ENCODE measurements at places on chromosomes 3 and 15.

DNA sequence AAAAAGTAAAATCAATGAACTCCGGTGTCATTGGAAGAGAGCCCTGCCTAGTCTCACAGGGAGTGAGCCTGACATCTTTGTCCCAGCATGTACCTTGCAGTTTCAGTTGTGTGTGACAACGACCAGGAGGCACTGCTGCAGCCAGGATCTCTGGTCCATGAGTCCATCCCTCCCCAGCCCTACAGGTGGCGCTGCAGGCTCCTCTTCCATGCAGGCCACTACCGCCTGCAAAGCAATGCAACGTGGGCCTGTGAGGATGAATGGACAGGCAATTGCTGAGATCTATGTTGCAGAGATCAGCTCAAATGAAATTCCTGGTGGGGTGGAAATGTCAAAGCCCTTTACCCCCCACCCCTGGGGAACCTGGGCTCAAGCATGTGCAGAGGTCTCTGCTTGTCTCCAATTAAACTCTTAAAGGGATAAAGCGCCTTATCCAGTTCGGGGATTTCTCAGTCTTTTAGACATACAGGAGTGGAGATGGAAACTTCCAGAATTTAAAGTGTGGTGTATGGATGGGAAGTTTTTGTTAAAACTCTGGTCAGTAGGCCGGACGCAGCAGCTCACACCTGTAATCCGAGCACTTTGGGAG, 35.8 kb downstream of the TKT start:
- peak; percentile 79 for DNase-seq

- DNase-seq, result no peak
These were observed 215.0 kb upstream of the IGF1R start for GRCh38 chr15:98433346-98433745.

DNA sequence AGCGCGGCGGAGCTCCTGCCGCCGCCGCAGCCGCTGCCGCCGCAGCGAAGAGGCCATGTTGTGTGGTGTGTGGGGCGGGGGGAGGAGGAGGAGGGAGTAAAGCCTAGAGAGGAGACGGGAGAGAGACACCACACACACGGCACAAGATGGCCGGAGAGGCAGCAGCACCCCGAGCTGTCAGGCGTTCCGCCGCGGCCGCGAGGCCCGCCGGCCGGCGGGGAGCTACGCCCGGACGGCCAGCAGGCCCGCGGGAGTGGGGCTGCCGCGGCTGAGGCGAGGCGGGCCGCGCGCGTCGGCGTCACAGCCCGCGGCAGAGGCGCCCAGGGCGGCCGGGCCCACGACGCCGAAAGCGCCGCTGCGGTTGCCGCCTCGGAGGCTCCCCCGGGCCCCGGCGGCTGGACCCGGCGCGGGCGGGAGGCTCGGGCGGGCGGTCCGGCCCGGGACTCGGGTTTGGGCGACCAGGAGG, 17.4 kb upstream of the CHD2 start:
- DNase-seq, result no peak

GRCh38 chr3:70990185-70990584, 593.3 kb downstream of the FOXP1 start:
- no peak for DNase-seq

GRCh38 chr3:142615171-142615570, 19.0 kb downstream of the PLS1 start:
- DNase-seq, result no peak

DNA sequence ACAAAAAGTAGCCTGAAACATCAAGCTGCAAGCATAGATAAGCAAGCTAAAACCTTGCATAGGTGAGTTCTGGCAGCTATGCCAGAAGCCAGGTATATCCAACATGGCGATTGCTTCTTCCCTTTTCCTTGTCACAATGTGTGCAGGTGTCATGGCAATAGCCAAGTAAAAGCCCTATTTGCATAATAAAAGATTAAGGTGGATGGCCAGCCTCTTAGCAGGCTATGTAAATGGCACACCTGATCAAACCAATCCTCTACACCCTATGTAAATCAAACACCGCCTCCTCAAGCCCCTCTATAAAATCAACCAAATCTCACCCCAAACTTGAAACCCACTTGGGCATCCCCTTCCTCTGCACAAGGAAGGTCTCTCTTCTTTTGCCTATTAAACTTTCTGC, 366.8 kb downstream of the VGLL3 start:
- DNase-seq, result no peak

DNA sequence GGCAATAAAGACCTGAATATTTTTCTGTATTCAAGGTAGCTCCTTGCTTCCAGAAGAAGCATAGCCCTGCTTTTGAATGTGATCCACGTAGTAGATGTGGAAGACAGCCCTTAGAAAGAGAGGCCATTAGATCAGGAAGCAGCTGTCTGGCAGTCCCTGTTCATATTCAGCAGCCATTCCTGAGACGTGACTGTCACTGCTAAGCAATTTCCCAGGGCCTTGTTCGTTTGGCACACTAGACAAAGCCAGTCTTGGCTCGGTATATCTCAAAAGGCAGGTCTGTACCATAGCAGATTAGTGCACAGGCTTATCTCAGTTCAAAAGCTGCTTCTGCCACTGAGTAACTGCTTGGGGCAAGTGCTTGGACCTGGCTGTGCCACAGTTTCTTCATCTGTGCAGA, 287.8 kb upstream of the MCTP2 start:
- DNase-seq, result peak; percentile 36

DNA sequence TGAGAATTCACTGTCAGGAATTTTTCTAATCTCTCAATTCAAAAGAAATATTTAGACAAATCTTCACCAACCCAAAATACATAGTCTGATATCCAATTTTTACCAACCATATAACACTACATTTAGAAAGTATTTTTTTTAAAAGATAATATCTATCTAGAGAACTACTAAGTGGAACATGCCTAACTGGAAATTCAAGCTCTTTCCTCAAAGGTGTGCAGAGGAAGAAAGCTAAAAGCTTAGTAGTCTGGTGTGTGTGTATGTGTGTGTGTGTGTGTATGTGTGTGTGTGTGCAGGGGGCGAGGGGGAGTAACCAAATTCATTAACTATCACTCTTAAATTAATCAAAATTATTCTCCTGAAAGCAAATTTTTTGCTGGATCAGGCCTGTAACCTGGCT, 797.3 kb downstream of the NAALADL2 start:
- DNase-seq, result no peak

GRCh38 chr3:133466531-133467386, 66.9 kb downstream of the BFSP2 start:
- no peak for DNase-seq

DNA sequence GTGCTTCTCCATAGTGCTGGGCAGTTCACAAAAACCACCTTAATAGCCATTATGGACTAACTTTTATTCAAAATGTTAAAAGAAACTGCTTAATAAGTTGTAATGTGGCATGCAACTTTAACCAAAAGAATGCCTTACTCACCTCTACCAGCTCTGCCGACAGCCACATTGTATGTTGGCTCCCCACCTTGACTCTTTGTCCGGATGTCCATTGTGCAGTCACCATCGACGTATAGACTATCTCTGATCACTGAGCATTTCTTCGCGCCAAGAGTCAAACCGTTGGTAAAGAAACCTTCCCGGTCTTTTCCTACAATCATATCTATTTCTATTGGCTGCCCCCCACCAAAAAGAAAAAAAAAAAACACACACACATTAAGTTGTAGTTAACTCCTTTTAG, 2.5 kb downstream of the PFN2 start:
- no peak for DNase-seq

- DNase-seq, result peak; percentile 88
These were observed 8.1 kb upstream of the CSK start for GRCh38 chr15:74773731-74774252.

- DNase-seq, result no peak
These were observed 122.7 kb downstream of the B3GALNT1 start for GRCh38 chr3:160982491-160982890.

DNA sequence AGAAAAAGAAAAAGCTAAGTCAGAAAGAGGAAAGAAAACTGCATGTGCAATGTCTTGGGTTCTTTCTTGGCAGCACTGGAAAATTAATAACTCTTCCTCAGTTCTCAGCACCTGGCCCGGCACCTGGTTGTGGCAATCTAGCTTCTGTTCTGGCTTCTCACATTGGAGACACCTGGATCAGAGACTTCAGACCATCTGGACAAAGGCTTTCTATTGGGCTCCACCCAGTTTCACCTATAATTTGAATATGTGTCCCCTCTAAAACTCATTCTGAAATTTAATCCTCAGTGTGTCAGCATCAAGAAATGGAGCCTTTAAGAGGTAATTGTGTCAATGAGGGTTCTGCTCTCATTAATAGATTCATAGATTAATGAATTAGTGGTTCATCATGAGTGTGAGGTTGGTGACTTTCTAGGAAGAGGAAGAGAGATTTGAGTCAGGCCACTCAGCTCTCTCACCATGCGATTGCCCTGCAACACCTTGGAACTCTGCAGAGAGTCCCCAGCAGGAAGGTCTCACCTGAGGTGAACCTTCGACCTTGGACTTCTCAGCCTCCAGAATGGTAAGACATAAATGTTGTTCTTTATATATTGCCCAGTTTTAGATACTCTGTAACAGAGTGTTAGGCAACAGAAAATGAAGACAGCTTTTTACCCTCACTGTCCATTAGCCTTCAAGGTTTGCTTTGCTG, 679.9 kb downstream of the NTRK3 start:
- no peak for DNase-seq

DNA sequence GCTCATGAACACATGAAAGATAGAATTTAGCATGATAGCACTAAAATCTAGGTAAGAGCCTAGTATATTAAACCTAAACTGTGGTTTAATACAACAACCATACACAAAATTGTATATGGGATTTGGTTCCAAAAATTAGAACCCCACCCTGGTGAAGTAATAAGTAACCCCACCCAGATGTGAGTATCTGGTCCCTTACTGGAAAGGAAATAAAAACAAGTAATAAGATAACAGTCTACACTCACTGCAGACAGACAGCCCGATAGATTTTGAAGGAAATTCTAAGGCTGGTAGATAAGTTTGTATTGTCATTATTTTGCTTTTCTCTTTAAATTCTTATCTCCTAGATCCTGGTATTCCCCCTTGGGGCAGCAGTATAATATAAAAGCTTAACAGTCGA, 184.9 kb downstream of the ZBTB20 start:
- DNase-seq, result no peak

DNA sequence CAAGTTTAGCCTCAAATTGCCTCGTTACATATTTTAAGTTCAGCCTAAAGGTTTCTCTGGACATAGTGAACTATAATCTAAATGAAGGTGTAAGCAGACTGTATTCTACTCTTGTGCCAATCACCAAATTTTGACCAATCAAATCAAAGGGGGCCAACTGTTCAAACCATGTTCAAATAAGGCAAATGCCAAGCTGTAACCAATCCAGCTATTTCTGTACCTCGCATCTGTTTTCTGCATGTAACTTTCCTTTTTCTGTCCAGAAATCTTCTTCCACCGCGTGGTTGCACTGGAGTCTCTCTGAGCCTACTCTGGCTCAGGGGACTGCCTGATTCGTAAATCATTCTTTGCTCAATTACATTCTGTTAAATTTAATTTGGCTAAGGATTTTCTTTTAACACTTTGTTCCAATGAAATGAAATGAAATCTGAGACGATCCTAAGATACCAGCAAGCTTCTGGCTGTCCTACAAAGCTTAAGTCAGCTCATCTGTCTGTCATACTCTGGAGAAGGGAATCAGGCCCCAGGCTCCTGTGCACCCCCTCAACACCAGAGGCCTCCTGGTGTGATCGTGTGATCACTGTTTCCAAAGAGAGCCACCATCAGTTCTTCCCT, 53.2 kb upstream of the ZNF148 start:
- peak; percentile 56 for DNase-seq

DNA sequence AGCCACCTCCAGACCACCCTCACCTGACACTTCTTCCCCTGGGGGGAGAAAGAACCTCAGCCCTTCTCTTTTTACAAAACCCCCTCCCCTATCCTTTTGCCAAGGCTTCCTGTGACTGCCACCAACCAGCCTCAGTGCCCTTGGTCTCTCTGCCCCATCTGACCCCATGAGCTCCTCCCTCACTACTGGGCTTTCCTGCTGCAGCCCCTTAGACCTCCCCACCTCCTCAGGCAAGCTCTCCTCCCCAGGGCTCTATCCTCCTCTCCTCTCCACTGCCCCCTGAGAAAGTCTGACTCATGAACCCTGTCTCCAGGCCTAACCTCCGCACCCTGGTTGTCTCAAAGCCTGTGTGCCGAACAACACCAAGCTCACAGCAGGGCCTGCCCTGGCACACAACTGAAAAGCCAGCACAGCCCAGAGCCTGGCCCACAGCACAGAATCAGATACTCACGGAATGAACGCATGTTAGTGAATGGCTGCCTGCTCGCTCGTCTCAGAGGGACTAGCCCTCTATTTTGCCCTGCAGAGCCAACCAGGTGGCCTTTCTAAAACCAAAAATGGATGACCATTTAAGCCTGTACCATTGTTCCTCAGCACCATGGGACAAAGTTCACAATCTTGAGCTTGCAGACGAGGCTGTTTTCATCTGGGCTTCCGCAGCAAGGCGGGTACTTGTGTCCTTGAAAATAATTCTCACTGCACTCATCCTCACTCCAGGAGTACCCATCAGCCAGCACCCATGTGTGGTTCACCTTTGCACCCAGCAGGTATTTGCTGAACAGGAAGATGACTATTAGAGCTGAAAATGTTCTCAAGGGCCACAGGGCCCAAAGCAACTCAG, 1.7 kb downstream of the CHDH start:
- DNase-seq, result no peak

GRCh38 chr3:12798559-12799179, 2.2 kb downstream of the CAND2 start:
- no peak for DNase-seq

DNA sequence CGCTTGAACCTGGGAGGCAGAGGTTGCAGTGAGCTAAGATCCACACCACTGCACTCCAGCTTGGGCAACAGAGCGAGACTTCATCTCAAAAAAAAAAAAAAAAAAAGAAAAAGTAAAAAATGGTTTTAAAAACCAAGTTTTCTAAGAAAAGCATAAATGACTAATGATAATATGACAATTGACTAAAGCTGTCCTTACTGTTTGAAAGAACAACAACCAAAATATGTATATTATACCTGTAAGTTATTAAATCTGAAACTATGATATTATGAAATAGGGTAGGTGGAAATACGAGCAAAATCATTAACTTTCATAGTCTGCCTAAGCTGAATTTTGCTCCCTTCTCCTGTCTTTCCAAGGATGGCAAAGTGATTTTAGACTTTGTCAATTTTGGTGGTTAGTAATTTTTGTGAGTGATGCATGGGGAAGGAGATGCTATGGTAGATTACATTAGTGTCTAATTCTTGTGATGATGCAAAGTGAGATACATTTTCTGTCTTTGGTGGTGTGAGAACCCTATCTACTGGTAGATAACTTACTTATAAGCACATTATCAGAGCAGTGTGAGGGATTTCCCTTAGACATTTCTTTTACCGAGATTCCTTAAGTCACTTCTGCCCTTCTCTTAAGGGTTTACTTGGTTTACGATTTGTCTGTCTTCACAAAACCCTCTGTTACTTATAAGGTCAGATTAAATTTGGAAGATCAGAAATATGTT, 10.6 kb upstream of the CHD2 start:
- DNase-seq, result no peak

- no peak for DNase-seq
These were observed 16.9 kb upstream of the IFT57 start for GRCh38 chr3:108239082-108239481.

Data from A673 (cell line).